ENCODE measurements at places on chromosomes 11 and 22. TPM values are rescaled to one million over a fixed set of nuclear protein-coding genes. Genes with fewer than 3 reads are reported as not detected.

Gene P2RY2
- total RNA-seq: not detected

DNA sequence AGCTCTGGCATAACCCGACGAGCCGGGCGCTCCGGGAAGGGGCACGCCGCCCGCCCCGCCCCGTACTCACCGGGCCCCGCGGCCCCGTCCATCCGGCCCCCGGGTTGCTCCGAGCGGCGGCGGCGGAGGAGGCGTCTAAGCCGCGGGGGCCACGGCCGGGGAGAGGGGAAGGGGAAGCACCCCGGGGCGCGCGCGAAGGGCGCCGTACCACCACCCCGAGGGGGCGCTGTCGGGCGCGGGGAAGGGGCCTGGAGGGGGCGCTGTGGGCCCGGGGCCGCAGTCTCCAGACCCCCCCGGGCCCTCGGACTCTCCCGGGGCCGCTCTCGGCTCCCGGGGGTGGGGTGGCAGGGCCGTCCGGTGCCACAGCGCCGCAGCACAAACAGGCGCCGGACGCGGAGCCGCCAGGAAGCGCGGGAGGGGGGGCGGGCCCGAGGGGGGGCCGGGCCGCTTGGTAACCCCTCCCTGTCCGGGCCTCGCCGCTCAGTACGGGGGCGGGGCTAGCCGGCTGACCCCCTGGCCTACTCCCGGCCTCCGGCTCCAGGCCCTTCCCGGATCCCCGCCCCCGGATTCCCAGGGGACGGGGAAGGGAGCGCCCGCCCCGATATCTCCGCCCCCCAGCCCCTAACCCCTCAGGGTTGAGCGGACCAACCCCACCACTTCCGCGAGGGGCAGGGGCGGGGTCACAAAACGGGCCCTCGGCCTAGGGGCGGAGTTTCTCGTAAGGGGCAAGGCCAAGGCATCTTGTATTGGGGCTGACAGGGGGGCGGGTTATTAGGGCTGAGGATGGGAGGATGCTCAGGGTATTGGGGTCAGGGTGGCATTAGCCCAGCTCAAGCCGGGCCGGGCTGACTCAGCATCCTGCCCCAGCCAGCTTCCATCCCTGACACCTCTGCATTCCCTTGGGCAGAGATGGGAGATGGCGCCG lies at the start of the genes EML3 and ROM1:
Gene EML3, minus strand, starts transcription at position 410 of the 925 bp plus-strand sequence. Its CDS starts 318 bp downstream, at position 92.
Gene ROM1, plus strand, starts transcription at position 892 of the 925 bp plus-strand sequence. Its CDS starts 25 bp downstream, at position 917.
- DNase-seq: peak; percentile 63

DNA sequence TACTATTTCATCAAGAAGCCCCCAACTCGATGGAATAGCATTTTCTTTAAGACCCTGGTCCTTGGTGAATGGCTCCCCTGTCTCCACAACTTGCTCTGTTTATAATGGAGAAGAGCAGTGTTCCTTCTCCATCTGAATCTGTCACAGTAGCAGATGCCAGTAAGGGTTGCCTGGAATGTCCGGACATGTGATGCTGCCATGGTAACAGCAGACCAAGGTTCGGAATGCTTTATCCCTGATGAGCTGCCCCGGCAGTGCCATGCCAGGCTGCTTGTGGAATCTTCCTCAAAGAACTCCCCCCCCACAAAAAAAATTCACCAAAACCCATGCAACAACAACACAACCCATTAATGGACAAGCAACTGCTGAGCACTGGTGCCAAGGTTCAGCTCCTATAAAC lies 72.5 kb downstream of the KCNC1 start:
- no peak for DNase-seq

Gene CBLIF
- total RNA-seq: not detected

DNA sequence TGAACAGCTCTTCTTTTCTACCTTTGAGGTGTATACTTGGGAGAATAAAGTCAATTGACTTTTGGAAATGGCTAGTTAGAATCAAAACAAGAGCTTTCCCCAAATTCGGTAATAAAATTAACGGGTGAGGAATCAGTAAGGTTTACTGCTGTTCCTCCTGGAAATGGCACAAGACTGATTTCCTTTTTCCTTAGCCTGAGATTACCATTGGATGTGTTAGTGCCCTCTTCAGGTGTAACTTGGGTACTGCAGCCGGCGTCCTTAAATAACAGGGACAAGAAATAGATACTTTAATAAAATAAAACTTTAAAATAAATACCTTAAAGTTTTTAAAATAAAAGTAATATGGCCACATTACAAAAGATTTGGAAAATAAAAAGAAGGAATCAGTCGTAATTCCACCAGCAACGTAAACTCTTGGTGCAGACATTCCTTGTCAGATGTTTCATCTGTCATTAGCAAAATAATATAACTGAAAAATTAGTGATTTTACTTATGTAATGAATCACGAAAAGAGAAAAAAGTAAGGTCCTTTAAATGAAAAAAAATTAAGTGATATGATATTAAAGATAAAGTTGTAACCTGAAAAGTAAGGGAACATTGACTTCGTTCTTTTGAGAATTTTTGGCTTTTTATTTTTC lies 29.7 kb downstream of the ZFTA start:
- peak; percentile 84 for DNase-seq

DNA sequence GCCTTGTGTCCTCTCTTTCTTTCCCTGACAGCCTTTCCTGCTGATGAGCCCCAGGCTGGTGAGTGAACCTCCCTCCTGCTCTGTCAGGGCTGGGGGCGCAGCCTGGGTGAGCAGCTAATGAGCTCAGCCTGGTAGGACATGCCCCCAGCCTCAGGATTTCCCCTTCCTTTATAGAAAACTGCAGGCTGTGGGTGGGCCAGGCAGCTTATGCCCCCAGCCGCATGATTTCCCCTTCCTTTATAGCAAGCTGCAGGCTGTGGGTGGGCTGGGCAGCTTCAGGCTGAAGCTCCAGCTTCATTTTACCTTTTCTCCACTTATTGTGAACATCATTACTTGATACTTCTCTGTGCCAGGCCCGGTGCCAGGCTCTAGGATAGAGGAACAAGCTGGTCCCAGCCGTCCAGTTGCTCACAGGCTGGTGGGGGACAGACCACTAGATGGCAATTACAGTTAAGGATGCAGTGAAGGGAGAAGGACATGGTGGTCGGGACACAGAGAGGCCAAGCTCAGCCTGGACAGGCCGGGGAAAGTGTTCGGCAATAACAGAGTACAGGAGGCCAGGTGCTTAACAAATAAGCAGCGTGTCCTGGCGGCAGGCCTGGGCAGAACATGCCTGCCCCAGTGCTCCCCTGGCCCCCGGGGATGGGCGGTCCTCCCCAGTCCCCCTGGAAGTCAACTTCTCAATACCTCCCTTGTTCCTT lies 5.3 kb downstream of the LGALS12 start:
- no peak for DNase-seq

DNA sequence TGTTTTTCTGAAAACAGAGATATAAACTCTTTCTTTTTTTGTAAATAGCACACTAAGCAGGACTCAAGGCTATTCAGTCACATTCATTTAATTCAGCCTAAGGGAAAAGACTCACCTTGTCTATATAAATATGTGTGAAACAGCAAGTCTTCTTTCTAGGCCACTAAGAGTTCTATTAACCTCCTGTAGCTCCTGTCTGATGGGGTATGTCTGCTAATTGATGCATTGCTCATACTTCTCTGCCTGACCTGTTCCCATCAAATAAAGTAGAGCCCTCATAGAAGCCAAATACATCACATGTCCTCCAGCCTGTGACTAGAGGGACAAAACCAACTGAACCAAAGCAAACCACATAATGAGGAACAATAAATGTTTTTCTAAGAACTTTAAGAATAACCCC lies 68.2 kb downstream of the MSANTD4 start:
- DNase-seq: no peak

DNA sequence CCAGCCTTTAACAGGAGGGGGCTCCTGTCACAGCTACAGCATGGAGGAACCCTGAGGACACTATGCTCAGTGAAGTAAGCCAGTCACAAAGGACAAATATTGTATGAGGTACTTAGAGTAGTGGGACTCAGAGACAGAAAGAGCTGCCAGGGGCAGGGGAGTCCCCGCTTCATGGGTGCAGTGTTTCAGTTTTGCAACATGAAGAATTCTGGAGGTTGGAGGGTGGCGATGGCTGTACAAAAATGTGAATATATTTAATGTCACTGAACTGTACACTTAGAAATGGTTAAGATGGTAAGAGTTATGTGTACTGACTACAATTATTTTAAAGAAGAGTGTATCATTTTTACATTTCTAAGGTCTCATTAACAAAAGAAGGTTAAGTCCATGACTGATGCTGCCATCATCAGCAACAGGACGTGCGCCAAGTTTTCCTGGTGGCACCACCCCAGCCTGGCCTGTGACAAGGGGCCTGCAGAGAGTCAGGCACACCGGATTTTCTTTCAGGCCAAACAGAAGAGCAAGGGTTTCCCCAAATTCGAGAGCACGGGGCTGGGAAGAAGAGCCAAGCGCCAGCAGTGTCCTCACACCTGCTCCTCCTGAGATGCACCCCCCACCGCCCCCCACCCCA lies 22.1 kb downstream of the YPEL1 start:
- no peak for DNase-seq

DNA sequence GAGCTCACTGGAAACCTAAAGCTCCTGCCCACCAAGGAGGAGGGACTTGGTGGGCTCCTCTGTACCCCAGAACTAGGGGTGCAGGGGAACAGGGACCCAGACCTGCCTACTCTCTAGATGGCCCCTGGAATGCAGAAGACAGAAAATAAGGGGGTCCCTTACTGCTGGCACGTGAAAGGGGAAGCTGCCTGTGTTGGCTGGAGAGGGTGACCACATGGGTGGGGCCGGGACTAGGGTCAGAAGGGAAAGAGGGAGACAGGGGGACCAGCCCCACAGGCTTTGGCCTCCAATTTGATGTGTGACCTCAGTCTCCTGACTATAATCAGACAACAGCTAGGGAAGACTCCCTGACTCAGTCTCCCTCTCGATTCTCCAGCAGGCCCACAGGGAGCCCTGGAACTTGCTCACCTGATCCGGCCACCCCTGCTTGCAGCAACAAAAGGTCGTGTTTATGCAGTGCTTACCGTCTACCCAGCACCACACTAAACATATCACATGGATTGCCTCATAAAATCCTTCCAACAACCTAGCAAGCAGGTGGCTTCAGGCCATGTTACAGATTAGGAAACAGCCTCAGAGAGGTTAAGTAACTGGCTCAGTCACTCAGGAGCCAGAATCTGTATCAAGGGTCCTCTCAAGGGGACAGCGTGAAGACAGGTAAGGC lies 10.2 kb downstream of the ARAP1 start:
- DNase-seq: peak; percentile 29

DNA sequence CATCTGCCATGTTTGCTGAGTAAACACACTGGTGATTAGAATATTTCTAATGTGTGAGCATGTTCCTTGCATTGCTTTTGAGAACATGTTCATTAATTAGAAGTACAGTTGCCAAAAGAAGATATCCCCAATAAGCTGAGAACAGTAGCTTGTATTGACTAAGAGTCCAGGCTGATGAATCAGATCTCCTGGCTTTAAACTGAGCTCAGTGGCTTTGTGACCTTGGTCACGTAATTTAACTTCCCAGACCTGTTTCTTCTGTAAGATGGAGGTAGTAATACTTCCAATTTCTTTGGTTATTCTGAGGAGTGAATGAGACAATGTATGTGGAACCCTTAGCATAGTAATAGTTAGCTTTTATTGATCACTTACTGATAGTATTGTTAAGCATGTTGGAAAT lies 61.9 kb downstream of the CYB5R2 start:
- DNase-seq: peak; percentile 4

Gene APOL1
- 0.56 TPM for total RNA-seq

Gene LARGE1
- 7.2 TPM for total RNA-seq

DNA sequence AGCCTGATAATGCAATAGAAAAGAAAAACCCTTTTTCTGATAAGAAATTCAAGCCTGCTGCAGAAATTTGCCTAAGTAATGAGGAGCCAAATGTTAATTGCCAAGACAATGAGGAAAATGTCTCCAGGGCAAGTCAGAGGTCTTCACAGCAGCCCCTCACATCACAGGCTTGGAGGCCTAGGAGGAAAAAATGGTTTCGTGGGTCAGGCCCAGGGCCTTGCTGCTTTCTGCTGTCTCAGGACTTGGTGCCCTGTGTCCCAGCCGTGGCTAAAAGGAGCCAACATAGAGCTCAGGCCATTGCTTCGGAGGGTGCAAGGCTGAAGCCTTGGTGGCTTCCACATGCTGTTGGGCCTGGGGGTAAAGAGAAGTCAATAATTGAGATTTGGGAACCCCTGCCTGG lies 131.3 kb downstream of the LARGE1 start:
- DNase-seq: no peak

DNA sequence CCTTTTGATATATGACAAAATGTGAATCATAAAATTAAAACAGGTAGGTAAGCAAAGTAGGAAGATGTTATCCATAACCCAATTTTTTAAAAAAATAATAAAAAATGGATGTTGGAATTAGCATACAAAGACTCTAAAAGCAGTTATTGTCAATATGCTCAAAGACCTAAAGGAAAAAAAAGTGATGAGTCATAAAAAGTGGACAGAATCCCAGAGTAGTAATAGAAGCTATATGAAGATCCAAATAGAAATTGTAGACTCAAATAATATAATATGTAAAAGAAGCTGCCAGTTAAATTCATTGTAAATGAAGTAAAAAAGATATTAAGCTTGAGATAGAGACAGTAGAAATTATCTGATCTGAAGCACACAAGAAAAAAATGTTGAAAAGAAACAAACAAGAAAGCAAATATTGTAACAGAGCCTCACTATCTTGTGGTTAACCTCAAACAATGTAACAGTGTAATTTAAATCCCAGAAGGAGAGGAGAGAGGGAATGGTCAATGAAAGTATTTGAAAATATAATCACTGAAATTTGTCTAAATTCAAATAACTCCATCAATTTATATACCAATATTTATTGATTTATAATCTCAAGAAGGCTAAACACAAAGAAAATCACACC lies 773.4 kb upstream of the RAG2 start:
- DNase-seq: no peak

Gene GRM5
- total RNA-seq: under 0.01 TPM

Gene OR52E4
- total RNA-seq: not detected

GRCh38 chr22:50298937-50299784 lies 8.3 kb downstream of the PLXNB2 start:
- DNase-seq: peak; percentile 11

DNA sequence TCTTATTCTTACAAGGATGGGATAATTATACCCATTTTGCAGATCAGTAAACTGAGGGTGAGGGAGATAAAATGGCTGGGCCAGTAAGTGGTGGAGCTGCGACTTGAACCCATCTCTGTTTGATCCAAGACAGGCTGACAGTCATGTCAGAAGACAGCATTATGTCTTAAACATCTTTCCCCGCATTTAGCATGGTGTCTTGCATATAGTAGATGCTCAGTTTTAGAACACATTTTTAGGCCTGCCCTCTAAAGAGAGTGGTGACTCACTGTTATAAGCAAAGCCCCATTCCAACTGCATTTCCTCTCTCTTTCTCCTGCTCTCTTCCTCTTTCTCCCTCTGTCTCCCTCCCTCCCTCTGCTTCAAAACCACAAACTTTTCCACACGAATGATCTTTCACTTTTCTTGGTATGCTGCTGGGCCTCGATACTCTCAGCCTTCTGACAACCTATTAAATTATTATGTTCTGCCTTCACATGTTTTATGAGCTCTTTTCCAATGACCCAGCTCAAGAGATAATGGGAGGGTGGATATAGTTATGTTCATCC lies 25.2 kb downstream of the CWC15 start:
- DNase-seq: peak; percentile 76

Gene FXYD2
- not detected for total RNA-seq

Gene SNX32
- not detected for total RNA-seq

DNA sequence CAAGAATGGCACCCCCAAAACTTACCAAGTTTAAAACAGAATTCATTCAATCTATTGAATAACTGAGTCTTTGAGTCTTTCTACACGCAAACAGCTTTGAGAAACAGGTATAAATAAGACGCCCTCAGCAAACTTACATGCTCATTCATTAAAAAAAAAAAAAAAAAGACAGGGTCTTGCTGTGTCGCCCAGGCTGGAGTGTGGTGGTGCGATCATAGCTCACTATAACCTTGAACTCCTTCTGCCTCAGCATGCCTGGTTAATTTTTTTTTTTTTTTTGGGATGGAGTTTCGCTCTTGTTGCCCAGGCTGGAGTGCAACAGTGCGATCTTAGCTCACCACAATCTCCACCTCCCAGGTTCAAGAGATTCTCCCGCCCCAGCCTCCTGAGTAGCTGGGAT lies 6.1 kb downstream of the PRR14L start:
- no peak for DNase-seq
